SW 1271 (cell line): ENCODE measurements at places on chromosomes 13 and 19.
A peak's percentile ranks its signal among the peaks of the same experiment; 100 is the strongest.

DNA sequence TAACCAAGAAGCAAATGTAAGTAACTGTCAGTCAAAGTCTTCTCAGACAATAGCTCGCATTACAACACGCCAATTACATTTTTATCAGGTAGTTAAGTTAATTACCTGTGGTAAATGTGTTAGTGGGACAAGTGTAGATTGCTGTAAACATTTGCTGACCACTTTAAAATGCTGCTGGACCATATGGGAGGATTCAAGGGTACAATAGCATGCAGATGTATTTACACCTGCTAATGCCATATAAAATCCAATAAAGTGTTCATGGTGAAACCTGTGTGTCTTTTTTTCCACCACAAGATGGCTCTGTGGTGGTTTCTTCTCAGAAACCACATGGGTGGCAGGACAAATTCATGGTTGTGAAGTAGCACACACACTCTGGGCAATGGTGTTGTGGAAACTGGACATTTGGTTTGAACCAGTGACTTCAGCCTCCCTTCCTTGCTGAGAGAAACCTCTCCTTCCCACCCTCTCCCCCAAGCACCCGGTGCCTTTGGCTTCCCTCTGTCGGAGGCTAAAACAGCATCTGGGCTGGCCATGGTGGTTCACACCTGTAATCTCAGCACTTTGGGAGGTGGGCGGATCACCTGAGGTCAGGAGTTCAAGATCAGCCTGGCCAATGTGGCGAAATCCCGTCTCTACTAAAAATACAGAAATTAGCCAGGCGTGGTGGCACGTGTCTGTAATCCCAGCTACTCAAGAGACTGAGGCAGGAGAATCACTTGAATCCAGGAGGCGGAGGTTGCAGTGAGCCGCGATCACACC lies 18.1 kb upstream of the GTF3A start:
- DNase-seq: peak; percentile 20

GRCh38 chr13:29802621-29803020 lies 47.8 kb downstream of the UBL3 start:
- no peak for DNase-seq

DNA sequence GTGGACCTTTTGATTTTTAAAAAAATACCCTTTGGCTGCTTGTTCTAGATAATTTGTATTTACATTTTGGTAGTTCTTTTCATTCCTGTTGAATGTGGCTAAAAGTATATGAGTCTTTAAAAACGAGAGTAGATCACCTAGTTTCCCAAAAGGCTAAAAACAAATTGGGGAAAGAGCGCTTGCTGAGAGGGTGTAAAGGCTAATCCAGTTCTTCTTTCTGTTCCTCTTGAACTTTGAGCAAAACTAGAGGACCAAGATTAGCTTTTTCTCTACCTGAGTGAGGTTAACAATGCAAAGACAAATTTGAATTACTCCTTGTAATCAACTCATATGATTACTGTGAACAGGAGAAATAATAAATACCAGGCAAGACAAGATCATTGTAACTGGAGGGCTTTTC lies 2513.2 kb downstream of the PCDH9 start:
- no peak for DNase-seq

DNA sequence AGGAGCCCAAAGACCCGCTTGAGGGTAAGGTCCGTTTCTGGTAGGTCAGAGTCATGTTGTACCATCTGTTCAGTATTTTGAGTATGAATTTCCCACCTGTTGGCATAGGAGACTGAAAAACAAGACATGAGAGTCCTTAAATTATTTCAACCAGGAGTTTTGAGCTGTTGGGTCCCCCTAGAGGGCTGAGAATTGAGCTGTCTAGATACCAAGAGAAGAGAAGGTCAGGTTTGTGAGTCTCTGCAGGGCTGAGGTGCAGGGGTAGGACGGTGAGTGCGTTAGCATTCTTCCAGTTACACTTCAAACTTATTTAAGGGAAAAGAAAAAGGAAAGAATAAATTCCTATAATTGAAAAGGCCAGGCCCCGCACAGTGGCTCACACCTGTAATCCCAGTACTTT lies 5.0 kb downstream of the CBLC start:
- no peak for DNase-seq

DNA sequence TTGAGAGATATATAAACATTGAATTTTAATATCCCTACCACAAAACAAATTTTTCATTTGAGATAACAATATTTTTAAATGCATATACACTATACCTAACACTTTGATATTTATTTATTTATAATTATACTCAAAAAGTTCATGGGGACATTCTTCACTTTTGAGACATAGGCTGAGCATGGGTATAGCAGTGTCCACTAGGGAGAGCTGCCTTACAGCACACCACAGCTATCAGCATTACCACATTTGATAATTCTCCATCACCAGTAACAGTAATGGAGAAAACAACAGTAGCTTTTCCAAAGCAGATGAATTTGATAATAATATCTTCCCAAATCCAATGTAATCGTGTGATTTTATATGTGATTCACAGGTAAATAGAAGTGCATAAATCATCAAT lies 626.1 kb downstream of the DACH1 start:
- DNase-seq: no peak
